ENCODE measurements at places on chromosomes 3 and 15.

GRCh38 chr15:88284318-88284998 is 27.9 kb upstream of the NTRK3 start:
- no peak for DNase-seq

DNA sequence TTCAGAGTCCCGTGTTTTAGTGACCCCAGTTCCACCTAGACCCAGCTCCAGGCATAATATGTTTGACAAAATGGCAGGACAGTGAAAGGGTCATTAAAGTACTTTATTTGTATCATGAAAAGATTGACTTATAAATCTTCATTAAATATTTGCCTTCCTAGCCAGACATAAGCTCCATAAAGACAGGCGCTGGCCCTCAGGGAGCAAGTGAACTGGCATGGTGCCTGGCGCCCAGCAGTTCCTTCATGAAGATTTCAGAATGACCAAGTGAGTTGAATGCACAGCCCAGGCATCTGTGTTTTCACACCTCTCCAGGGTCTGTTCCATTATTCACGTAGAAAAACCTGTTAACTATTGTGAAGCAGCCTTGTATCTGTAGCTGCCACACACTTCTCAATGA is 166.2 kb downstream of the GAP43 start:
- no peak for DNase-seq

DNA sequence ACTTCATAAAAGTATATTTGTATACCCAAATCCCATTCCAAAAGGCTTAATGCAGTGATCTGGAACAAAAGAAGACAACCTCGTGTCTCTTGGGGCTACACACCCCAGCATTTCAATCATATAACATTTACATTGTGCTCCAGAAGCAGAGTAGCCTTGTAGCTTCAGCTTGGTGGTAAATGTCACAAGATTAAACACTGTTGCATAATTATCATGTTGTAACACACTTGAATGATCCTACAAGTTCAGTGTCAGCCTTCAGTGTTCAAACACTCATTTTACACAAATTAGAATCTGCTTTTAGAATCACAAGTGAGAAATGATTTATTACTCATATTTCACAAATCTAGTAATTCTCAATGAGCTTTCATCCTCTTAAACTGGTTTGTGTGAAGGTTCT is 122.6 kb downstream of the CNTN3 start:
- no peak for DNase-seq

DNA sequence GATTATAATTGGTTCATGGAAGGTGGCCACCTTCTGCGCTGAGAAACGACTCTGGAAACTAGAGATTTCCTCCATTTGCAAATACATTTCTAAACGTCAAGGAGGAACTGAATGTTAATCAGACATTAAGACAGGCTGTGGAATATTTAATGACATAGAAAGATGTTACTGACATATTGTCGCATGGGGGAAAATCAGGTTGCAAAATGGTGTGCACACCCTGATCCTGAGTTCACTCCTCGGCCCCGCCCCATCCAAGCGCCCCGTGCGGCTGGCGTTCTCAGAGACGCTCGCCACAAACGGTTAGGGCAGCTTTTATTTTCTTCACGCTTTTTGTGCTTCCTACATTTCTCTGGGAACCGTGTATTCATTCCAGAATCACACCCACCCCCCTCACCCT is 10.7 kb downstream of the H1-8 start:
- no peak for DNase-seq

- no peak for DNase-seq
Observed at GRCh38 chr3:194364652-194365434, 4.7 kb downstream of the LRRC15 start.

GRCh38 chr3:63043631-63044030 is 168.4 kb upstream of the CADPS start:
- DNase-seq, result no peak

DNA sequence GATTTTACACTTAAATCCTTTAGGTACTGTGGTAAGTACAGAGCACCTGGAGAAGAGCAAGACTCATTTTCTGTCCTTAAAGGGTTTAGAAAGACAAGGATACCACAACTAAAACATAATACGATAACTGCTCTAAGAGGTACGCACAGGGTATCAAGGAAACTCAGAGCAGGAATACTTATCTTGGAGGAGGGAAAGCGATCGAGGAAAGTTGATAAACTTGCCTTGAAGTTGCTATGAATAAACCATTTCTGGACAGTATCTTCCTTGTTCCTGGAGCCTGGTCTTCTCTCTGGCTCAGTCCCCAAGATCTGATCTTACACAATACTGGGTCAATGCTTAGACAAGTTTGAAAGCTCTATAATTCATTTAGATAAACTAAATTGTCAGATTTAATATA is 17.6 kb upstream of the GATM start:
- no peak for DNase-seq

DNA sequence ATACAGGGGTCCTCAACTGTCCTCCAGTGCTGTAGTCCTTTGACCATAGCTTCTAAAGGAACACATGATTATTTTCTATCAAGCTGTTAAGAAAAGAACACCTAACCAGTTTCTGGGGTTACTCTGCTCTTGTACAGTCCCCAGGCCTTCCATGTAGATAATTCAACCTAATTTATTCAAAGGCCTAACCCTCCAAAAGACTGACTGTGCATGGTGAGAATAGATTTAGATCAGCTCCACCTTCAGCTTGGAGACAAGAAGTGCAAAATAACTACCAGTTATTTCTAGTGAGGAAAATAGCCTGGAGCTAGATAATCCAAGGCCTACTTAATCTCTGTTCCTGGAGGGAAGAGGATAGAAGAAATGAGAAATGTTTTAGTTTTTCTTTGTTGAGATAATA is 87.9 kb downstream of the GMNC start:
- DNase-seq, result no peak
